ENCODE measurements at places on chromosomes 13 and 19.

- DNase-seq: no peak
Measured at GRCh38 chr19:17160908-17161307, 54.2 kb upstream of the USE1 start.

DNA sequence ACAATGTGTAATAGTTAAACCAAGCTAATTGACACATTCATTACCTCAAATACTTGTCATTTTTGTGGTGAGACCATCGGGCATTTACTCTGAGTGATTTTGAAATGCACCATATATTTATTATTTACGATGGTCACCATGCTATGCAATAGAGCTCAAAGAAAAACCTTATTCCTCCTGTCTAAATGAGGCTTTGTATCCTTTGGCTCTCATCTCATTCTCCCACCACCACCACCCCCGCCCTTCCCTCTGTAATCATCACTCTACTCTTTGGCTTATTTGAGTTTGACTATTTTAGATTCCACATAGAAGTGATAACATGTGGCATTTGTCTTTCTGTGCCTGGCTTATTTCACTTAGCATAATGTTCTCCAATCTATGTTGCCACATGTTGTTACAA lies 124.9 kb downstream of the CYSLTR2 start:
- DNase-seq: no peak

- no peak for DNase-seq
Measured at GRCh38 chr19:16470911-16471811, 609 bp downstream of the EPS15L1 start.

DNA sequence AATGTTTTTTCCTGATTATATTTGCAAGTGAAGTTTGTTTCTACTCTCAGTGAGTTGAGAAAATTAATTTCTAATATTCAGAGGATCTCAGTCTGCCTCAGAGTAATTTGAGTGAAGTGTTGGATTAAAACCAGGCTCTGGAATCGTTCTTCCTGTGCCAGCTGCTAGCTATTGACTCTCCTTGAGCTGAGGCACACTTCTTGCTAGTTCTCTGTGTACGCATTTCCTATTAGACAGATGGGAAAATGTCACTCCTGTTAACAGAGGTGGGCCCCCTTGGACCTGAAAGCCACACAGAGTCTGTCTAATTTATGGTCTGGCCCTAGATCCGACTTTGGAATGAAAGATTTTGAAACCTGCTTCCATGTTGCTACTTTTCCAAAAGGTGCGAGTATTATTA lies 107.6 kb upstream of the RNF113B start:
- DNase-seq: no peak

DNA sequence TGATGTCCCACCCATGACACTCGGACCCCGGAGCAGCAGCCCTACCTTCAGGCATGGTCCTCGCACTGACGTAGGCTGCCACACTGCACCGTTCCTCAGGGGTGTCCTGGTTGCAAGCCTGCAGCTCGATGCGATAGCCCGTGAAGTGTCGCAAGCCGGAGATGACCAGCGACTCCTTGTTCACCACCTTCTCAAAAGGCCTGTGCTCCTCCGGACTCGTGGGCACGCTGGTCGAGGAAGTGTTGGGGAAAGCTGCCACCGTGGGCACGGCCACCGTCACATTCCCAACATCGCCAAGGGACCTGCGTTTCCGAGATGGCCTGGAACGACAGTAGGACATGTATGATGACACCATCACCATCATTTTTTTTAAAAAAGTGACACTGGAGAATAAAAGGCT lies 73.3 kb downstream of the ZNF557 start:
- DNase-seq: no peak

DNA sequence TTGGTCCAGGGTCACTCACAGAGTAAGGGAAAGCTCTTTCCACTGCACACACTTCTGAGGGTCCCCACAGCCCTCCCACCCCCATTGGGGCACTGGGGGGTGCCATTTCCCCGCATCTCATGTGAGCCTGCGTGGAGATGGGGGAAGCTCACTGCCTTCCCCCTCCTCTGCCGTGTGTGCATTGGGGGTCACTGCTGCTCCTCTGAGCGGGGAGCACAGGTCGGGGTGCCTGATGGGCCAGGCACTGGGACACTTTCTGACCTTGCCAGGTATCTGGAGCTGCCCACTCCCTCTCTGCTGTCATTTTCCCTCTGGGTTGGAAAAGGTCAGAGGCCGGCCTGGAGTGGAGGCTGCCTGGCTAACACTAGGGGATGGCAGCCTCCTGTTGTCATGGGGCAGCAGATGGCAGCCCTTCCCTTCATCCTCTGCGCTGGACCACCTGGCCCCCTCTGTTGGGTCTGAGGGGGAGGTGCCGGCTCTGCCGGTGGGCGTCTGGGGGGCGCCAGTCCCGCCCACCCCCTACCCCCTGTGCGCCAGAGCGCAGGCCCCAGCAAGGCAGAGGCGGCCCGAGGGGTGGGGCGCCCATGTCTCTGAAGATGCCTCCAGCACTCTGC lies 9.1 kb downstream of the SSBP4 start:
- no peak for DNase-seq

DNA sequence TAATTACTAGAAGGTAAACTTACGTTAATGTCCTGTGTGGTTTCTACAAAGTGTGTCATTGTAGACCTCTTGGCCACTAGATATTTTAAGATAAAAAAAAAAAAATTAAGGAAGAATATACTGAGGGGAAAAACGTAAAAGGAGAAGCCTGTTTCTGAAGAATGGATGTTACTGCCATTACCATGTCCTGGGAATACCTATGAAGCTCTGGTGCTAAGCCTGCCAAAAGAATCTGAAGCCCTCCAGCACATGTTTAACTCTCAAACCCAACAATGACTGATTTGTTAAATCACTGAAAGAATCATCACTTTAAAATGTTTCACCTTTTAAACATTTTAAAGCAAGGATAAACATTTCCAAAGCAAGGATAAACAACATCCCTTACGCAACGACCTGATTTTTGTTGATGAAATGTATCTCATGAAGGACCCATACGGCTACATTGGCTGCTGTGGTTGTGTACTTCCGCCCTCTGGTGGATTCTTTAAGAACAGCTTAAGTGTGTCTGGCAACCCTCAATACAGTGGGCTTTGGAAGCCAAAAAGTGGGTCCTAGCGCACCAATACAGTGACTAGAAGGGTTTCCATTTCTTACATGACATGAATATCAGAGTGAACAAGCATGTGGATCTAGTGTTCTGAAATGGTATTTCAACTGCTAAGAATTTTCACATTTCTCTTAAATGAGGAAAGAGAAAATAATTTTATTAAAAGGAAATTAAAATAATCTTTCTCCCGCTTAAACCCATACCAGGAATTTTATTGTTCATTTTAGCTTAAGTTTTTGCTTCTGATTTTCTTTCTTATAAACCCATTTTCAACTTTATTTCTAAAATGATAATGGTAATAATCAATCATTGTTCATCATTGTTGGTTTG lies 74.5 kb upstream of the RAP2A start:
- no peak for DNase-seq

DNA sequence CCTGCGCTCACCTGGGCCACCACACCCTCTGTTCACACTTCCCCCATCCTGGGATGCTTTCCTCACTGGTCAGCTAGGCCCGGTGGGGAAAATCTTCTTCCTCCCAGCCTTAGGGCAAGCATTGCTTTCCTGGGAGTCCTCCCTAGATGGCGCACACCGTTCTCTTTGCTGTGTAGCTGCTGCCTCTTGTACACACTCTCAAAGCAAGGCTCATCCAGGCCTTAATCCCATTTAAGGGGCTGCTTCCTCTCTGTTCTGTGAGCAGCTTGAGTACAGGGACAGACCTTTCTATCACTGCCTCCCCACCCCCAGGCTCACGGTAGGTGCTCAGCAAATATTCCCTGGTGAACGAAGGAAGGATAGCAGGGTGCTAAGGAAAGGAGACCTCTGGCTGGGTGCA lies 11.1 kb downstream of the SLC7A10 start:
- no peak for DNase-seq

GRCh38 chr13:35926859-35927530 lies 204.2 kb downstream of the DCLK1 start:
- DNase-seq: no peak

GRCh38 chr13:109611912-109612691 lies 174.3 kb downstream of the IRS2 start:
- DNase-seq: no peak

DNA sequence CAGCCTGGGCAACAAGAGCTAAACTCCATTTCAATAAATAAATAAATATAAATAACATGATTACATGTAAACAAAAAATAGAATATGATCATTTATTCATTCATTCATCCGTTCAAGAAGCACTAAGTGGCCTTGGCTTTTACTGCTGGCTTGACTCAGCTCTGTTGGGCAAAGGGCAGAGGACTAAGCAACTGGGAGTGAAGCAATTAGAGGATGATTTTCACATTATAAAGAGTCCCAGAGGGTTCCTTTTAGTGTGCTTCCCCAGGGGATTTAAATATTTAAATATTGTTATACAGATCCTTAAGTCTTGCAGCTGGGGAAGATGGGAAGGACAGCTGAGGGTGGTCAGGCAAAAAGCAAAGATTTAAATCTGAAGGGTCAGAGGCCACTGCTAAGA lies 34.9 kb upstream of the FLT1 start:
- no peak for DNase-seq

DNA sequence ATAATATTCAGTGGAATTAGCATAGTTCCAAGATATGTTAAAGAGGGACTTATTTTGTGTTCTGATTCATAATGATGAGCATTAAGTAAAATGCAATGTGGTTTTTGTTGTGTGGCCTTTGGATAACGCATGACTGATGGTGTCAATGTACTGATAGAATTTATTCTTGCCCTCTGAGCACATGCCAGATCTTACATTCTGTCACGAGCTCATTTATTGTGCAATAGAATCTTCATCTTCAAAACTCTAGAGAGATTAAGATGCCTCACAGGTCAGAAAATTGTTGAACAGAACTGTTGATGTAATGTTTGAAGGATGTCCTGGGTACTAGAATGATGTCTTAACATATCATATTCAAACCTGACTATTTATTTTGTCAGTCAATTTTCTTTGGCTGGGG lies 148.0 kb upstream of the HTR2A start:
- DNase-seq: no peak

DNA sequence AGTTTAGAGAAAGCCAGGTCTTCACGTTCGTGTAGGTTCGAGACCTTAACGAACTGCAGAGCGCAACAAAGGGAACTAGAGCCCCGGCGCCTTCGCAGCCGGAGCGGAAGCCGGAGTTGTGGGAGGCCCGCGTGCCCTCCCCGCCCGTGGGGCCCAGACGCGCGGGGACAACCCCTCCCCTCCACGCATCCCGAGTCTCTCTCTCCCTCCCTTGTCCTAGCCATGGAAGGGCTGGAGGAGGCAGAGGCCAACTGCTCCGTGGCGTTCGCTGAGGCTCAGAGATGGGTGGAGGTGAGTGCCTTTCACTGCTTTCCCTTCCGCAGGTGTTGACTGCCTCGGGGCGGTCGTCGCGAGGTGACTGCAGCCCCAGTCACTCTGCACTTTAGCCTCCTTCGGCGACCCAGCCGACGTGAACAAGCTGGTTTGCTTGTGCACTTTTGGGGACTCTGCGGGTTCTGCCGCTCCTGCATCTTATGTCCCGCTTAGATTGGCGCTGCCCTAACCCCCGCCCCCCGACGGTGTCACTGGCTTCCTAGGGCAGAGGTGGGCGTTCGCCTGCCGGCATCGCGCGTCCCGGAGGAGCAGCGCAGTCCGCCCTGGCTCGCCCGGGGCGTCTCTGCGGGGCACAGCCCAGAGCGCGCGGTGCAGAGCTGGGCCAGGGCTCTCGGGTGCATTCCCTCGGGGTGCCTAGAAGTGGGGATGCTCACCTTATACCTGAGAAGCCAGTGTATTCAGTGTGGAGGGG lies 478 bp downstream of the LMO7 start:
- DNase-seq: no peak

DNA sequence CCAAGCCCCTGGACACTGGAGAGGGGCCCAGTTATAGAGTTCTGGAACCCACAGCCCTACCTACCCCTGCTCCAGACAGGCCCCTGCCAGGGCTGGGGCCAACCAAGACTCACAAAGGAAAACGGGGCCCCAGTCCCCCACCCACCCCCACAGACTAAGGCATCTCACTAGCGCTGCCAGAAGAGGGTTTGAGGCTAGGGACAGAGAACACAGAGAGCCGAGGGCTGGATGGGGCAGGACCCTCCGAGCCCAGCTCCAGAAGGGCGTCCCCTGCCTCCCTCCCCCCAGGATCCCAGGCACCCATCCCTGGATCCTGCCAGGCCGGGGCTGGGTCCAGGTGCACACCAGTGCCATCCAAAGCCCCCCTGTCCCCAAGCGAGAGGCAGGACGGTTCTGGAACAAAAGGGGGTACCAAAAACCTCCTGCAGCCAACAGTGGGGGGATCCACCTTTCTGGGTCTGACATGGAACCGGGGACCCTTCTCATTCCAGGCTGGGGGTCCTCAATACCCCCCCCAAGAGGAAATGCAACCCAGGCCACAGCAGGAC lies 4.4 kb upstream of the REXO1 start:
- DNase-seq: no peak

GRCh38 chr19:1249298-1249989 lies 1.1 kb downstream of the MIDN start:
- peak; percentile 78 for DNase-seq

GRCh38 chr19:56159009-56159559 lies 16.7 kb upstream of the GALP start:
- no peak for DNase-seq

DNA sequence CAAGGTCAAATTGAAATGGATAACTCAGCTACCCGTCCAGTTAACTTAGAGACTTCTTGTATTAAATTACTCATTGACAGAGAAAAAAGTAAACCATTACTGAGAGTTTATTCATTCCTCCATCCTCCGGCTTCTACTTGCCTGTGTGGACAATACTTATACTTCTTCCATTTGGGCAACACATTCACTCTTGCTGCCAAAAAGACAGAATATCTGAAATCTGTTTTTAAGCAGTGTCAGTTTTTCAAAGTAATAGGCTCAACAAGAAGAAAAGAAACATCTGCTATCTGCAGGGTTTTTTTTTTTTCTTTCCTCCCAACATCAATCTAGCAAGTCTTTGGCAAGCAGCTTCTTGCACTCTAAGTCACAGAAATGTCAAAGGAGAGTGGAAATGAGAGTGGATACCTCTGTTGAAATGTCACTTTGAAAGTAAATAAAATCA lies 1142.8 kb downstream of the PCDH9 start:
- no peak for DNase-seq

Data from esophagus squamous epithelium (tissue), 5 donors.